ENCODE measurements at places on chromosomes 2 and 18. TPM values are rescaled to one million over a fixed set of nuclear protein-coding genes. Genes with fewer than 3 reads are reported as not detected.

Gene CNRIP1
- total RNA-seq = not detected

Gene TMEM127
- 34.0 TPM for total RNA-seq

Gene GPBAR1
- 0.63 TPM for total RNA-seq

Gene TUBA4B
- not detected for total RNA-seq

Gene IL36G
- not detected for total RNA-seq

Gene KCNK3
- total RNA-seq = not detected

Gene CENPA
- total RNA-seq = 33.8 TPM

Gene MC5R
- not detected for total RNA-seq

Gene ASAP2
- total RNA-seq = 0.34 TPM

Gene RIT2
- not detected for total RNA-seq

Gene PFN4
- total RNA-seq = not detected

All from activated naive CD4-positive, alpha-beta T cell treated with anti-CD3 and anti-CD28 coated beads, Interleukin-2, amount 10 ng/mL, durations not matched to agents 5 hours and 36 hours (primary cell).